ENCODE measurements at places on chromosomes 13 and 19.

DNA sequence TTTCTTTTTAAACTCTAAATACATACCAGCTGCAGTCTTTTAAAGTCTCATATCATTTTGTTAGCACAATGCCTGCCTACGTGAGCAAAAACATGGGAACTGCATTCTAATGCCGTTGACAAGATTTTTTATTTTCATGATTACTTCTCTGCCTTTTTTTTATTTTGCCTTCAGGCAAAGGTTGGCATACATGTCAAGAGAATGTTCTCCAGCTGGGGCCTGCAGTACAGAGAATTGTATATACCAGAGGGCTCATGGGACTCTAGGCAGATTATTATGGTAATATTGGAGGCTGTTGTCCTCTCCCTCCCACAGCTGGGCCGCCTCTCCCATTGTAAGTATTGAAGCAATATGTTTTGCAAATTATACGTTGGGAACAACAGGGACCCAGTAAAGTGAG, 53.9 kb upstream of the OBI1 start:
- no peak for DNase-seq

DNA sequence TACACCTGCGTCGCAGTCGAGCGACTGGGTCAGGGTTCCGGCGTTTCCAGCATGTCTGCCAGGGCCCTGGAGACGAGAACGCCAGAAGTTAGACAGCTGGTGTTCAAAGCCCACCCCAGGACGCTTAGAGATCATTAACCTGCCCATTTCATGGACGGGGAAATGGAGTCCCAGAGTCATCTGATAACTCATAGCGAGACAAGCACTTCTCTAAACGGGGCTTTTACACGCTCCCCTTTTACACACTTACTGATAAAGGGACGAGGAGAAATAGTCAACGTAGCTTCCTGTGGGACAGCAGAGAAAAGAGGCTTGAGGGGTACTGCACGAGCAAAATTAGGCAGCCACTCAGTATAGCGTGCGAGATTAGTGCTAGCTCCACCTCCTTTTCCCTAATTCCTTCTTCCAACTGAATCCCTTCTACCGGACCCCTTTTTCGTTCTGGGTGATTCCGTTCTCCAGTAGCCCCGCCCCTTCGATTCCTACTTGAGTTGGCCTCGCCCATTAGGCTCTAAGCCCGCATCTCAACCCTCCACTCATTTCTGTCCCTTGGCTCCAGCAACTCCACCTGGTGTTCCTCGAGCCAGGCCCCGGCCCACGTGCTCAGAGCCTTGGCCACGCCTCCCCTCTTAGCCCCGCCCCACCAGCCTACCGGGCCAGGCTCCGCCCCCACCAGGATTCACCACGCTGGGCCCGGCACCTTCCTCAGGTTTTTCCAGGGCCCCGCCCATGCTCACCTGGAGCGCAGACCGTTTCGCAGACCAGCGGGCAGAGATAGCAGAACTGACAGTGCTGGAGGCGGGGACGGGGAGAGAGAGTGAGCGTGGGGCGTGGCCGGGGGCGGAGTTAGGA, 3.7 kb downstream of the HRC start:
- DNase-seq: no peak

GRCh38 chr13:68185444-68186141, 955.5 kb upstream of the PCDH9 start:
- no peak for DNase-seq

DNA sequence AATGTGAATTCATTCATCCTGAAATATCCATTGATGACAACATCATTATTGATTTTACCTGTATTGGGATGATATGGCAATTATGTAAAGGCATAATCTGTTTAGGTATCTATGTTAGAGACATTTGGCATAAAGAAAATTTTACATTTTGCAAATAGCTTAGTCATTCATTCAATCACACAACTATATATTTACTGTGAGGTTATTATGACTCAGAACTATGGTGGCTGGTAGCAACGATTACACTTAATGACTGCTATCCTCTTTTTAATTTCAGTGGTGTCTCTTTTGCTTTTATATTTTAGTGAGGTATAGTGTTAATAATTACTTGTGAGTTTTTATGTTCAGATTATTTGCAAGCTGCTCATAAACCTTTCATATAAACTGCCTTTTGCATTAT, 955.9 kb downstream of the SLITRK6 start:
- DNase-seq: no peak
